Posterior vena cava (tissue), 2 donors: ENCODE measurements at places on chromosomes 7 and 10. TPM values are rescaled to one million over a fixed set of nuclear protein-coding genes. Genes with fewer than 3 reads are reported as not detected.

Gene ITGA8
- total RNA-seq: 221 TPM

Gene ADGRA1
- 0.56 TPM for total RNA-seq

- DNase-seq: no peak
Observed at GRCh38 chr7:50305583-50306493, 1.3 kb downstream of the IKZF1 start.

DNA sequence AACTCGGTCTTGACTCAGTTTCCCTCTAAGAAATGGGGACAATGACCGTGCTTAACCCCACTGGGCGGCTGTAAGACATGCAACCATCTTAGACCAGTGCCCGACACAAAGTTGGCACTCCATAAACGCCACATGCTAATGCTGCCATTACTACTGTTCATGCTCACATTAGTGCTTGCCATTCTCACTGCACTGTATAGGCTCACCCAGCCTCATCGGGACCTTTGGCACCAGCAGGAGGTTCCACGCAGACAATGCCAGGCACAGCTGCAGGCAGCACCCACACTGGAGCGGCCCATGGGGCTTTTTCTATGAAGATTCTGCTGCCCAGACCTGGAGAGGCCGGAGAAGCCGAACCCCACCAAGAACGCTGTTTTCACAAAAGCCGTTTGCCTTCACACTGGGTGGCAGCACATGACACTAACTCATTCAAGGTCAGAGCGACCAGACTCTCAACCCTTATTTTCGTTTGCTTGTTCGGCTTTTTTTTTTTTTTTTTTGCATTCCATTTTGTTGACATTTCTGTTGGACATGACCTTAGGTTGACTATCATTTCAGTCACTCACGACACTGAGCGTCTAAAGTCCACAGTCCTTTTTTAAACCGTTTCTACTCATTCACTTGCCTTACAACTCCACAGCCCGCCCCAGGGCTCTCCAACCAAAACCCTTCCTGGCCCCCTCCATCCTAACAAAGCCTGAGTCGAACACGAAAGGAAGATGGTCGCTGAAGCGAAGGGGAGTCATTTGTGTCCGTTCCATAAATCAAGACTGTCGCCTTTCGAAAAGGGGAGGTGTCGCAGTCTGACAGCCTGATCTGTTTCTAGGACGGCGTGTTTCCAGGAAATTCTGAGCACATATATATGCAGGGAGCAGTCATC lies 124.4 kb upstream of the RNF32 start:
- DNase-seq: no peak

Gene NKX2-3
- not detected for total RNA-seq

DNA sequence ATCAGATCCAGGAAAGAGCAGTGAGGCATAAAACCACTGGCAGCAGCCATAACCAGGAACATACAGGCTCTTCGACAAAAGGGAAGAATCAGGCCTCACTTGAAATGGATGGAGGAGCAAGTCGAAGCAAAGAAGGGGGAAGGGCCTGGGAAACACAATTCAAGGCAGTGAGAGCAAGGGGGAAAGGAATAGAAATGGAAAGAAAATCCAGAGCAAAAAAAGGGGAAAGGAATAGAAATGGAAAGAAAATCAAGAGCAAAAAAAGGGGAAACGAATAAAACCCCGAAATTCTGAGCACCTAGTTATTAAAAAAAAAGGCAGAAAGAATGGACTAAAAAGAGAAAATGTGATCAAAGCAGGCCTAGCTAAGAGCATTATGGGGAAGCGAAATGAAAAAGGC lies 24.1 kb upstream of the PRKAR2B start:
- no peak for DNase-seq

Gene SEPTIN7
- 287 TPM for total RNA-seq

GRCh38 chr7:96303105-96303685 lies 18.7 kb downstream of the SLC25A13 start:
- DNase-seq: no peak
